Muscle of leg (tissue), 16 donors: ENCODE measurements at places on chromosomes 16 and 17. TPM values are rescaled to one million over a fixed set of nuclear protein-coding genes. Genes with fewer than 3 reads are reported as not detected.

C16orf86 gene
- total RNA-seq, result 2.6 TPM

CCDC182 gene
- total RNA-seq, result not detected

DNA sequence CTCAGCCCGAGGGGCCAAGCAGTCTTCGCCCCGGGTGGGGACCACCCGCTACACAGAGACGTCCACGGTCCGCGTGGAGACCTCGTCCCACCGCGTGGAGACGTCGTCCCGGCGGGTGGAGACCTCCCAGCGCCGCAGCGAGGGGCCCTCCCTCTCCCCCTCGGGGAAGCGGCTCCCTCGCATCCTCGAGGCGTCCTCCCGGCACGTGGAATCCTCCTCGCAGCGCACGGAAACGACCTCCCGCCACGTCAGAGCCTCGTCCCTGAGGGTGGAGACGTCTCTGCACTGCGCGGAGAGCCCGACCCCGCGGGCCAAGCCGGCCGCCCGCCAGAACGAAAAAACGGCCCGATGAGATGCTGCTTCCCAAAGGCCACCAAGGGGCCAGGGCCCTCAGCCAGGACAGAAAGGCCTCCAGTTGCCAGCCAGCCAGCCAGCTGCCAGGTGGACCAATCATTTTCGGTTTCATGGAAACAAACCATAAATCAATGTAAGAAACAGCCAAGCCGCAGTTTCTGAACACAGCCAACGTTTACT is 424 bp downstream of the C17orf100 start:
- peaks cover 35% of the 10 kb centered on the region for H3K27me3 ChIP-seq
- H3K4me3 ChIP-seq, result peak overlapping the region; percentile 96
- peak overlapping the region; percentile 96 for H3K27ac ChIP-seq
- peak; percentile 72 for DNase-seq
- peaks cover 14% of the 10 kb centered on the region for H3K36me3 ChIP-seq

DNA sequence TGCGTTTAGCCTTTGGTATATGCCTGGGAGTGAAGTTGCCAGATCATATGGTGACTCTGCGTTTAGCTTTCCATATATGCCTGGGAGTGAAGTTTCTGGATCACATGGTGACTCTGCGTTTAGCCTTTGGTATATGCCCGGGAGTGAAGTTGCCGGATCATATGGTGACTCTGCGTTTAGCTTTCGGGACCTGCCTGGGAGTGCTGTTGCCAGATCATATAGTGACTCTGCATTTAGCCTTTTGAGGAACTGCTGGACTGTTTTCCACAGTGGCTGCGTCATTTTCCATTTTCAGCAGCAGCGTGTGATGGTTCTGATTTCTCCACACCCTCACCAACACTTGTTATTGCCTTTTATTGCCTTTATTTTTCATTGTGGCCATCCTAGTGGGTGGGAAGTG is 73.0 kb downstream of the OR1D5 start:
- no peak overlapping the region for H3K4me3 ChIP-seq
- no peaks in the 10 kb centered on the region for H3K36me3 ChIP-seq
- peak; percentile 52 for DNase-seq
- H3K27me3 ChIP-seq, result no peaks in the 10 kb centered on the region
- H3K27ac ChIP-seq, result no peak overlapping the region

DNA sequence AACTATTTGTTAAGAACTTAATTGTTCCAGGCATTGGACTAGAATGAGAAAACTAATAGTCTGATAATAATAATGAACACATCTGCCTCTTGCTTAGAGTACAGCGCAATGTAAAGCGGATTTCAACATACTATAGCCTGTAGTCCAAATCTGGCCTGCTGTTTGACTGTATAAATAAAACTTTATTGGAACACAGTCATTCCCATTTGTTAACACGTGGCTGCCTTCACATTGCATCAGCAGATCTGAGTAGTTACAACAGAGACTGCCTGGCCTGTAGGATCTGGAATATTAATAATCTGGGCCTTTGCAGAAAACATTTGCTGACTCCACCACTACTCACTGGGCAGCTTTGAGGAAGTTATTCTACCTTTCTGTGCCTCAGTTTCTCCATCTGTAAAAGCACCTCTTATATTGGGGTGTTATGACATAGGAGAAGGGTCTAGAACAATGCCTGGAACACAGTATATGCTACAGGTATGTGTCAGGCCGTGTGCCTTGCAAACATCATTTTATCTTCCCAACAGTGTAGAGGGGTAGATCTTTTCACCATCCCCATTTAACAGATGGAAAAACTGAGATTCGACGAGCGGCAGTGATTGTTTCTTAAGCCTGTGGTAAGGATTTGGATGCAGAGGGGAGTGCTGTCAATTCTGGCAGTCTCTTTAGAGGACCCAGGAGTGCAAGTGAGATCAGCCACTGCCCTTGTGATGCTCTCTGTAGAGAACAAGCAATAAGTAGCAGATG is 22.2 kb downstream of the PDILT start:
- H3K27ac ChIP-seq, result no peak overlapping the region
- H3K4me1 ChIP-seq, result no peaks in the 10 kb centered on the region

GRCh38 chr17:4891411-4892410 is 7.6 kb upstream of the C17orf107 start:
- H3K27ac ChIP-seq, result no peak overlapping the region
- peaks cover 82% of the 10 kb centered on the region for H3K36me3 ChIP-seq
- DNase-seq, result no peak
- no peak overlapping the region for H3K4me3 ChIP-seq
- H3K4me1 ChIP-seq, result no peaks in the 10 kb centered on the region
- H3K27me3 ChIP-seq, result no peaks in the 10 kb centered on the region

DNA sequence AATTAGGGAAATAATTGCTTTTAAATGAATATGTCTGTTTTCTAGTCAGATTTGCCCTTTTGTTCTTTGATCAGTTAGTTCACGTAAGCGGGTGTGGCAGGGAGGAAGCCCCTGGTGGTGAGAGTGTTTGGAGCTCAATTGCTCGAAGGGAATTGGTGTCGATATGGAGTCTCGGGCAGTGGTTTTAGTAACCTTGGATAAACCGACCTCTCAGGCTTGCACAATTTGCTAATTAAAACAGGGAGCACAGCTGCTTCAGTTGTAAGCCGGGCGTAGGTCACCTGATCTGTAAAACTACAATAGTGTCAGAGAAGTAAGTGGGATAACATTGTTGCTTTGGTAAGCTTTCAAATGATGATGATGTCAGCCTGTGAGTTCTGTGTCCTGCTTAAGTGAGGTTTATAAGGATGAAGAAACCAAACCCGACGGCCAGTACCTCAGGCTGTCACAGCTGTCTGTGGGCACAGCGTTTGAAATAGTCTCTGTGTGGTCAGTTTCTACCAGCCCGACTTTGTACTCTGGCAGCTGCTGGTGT is 2.9 kb downstream of the ZNF750 start:
- H3K4me1 ChIP-seq, result peaks cover 17% of the 10 kb centered on the region
- H3K4me3 ChIP-seq, result no peak overlapping the region
- H3K36me3 ChIP-seq, result peaks cover 5% of the 10 kb centered on the region
- H3K27me3 ChIP-seq, result no peaks in the 10 kb centered on the region

DNA sequence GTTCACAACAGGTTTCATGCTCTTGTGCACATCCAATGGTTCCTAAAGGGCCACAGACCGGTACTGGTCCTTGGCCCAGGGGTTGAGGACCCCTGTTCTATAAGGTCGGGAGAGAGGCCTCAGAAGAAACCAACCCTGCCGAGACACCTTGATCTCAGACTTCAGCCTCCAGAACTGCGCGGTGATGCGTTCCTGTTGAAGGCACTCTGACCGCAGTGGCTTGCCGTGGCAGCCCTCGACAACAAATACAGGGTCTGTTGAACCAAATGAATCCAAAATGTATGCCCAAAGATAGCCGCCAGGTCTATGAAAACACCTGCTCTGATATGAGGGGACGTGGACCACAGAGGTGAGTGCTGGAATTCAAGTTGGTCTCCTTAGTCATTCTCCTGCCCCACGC is 389.8 kb downstream of the SEC14L1 start:
- no peak overlapping the region for H3K4me3 ChIP-seq
- H3K36me3 ChIP-seq, result no peaks in the 10 kb centered on the region

DNA sequence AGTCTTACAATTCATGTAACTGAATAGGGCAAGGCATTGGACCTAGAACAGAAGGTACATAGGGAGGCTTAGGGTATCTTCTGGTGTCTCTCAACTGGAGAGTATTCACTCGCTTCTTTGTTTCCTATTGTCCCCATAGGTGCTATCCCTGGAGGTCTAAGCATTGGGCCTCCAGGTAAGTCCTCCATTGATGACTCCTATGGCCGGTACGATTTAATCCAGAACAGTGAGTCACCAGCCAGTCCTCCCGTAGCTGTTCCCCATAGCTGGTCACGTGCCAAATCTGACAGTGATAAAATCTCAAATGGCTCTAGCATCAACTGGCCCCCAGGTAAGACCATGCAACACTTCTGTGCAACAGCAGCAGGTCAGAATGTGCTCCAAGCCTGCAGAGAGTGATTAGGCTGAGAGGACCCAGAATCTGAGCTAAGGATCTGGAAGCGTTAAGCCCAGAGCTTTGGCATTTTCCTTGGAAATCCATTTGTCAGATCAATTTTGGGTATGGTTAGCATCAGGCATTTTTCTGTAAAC is 35.7 kb downstream of the TMC6 start:
- H3K27ac ChIP-seq, result no peak overlapping the region
- DNase-seq, result no peak
- no peaks in the 10 kb centered on the region for H3K27me3 ChIP-seq
- H3K4me1 ChIP-seq, result no peaks in the 10 kb centered on the region
- peaks cover 79% of the 10 kb centered on the region for H3K36me3 ChIP-seq
- no peak overlapping the region for H3K4me3 ChIP-seq
